Stimulated activated CD4-positive, alpha-beta T cell treated with anti-CD3 and anti-CD28 coated beads, Interleukin-4, amount 100 ng/mL, for 48 hours (primary cell): ENCODE measurements at places on chromosomes 5 and 9.

DNA sequence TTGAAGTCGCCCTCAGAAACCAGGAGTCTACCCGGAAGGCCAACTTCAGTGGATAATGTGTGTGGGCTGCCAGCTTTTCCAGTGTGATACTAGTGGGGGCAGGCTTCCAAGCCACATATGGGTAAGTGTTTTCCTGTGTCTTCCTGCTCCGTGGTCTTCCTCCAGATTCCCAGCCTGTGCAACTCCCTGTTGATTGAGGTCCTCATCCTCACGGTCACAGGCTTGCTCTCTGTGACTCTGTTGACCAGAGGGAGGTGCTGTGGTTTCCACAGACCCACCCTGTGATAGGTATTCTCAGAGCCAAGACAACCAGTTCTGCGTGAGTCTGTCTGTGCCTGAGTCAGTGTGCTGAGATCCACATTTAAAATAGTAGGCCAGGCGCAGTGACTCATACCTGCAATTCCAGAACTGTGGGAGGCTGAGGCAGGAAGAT, 388.0 kb upstream of the IRX2 start:
- DNase-seq: no peak

DNA sequence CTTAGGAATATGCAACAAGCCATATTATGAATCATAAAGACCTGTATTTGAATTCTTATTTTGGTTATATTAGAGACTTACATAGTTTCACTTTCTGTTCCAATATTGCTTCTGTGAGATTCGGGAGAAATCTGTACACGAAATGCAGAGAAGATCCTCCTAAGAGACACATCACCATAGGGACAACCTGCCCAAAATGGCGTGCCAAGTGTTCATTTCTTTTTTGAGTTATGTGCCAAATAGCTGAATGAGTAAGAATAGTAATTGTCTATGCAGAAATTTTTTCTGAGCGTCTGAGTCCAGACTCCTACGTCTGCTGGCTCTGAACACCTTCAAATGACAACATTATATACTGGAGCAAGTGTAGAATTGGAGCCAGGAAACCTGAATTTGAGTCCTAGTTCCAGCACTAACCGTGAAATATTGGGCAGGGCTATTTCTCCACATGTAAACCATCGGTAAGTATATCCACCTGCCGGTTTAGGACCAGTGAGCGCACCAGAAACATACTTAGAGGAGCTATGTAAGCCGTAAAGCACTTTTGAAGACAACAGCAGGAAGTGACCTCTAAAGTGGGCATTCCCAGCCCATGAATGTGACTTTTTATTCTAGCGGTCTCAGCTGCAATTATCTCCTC, 163.9 kb upstream of the DMRT1 start:
- DNase-seq: no peak

DNA sequence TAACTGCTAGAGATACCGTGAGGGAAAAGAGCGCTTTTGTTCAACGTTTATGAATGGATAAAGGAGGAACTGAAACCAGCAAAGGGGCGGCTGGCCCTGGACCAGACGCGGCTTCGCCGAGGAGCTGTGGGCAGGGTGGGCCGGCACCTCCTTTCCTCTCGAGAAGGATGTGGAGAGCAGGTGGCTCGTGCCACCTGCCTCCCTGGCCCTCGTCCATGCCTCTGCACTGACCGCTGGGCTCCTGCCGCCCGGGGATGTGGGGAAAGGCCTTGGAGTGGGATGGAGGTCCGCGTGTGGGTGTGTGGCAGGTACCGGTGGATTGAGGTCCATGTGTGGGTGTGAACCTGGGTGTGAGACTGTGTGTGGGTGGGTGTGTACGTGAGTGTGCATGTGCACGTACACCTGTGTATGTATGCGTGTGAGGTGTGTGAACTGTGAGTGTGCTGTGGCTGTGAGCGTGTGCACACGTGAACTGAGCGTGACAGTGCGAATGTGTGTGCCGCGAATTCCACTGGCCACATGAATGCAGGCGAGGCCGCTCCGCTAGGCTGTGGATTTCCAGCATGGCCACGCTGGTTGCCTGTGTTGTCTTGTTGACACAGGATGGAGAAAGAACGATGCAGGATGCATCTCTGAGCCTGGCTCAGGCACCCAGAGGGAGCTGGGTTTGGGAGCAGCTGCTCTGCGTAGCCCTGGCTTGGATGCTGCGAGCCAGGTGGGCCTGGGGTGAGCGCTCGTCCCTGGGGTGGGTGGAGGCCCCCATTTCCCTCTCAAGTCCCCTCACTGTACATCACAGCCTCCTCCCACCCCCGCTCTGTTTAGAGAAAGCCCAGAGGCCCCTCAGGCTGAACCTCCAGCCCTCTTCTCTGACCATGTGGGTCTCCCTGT, 4.4 kb upstream of the CEP72 start:
- no peak for DNase-seq

GRCh38 chr5:158889007-158889406, 210.7 kb downstream of the EBF1 start:
- no peak for DNase-seq

GRCh38 chr9:85416715-85417114, 325.0 kb downstream of the AGTPBP1 start:
- DNase-seq: no peak

- no peak for DNase-seq
These were observed 356.9 kb downstream of the NFIB start for GRCh38 chr9:13957089-13957488.

DNA sequence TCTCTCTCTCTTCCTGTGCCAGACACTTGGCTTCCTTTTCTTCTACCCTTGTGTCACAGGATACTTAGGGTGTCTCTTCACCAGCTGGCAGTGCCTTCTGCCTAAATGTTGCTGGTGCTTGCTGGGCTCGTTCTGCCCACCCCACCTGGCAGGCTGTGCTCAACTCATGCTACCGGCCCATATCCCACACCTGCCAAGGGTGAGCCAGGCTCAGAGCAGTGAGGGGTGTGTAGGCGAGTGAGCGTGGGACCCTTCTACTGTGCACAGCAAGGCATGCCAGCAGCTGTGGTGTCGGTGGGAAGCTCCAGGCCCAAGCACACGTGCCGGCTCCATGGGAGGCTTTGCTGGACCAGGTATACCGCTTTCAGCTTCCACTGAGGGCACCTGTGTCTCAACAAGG, 1626.7 kb upstream of the ACO1 start:
- DNase-seq: no peak

DNA sequence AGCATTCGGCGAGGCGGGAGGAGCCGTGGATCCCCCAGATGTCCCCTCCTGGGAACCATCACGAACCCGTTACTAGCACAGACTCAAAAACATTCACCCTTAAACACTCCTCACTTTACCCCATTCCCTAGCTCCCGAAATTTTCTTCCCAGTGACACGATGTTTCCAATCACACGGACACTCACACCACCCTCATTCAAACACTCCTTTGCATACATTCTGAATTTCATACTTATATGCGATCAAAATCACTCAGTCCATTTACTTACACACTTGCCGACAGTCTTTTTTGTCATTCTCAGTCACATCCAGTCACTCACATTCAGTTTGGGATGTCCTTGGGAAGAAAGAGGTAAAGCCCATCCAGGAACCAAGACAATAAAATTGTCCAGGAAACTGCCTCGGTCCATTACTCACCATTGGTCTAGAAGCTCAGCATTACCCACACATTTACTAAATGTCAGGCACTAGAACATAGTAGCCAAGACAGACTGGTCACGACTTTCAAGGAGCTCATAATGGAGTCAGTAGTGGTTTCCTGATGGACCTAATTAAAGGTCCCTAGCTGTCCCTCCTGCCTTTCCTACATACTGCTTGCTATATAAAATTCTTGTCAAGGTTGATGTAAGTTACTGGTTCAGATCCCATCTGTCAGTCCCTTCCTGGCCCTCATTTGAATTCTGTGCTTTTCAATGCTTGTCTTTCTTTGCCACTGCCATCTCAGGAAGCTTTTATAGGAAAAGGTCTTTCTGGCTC, 574 bp downstream of the SLC35A4 start:
- DNase-seq: no peak

DNA sequence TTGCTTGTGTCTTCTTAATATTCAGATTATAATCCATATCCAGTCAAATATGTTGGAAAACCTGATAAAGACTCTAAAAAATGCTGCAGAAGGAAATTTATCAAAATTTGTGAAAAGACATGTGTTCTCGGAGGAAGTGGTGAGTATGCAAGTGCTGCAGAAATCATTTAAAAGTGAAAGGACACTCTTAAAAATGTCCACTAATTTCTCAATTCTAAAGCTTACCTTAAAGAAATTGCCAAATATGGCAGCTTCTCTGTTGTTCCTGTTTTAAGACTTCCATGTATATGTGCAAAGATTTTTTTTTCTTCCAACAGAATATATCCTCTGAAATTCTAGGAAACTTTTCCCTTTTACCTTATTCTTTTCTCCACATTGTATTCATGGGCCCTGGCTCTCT, 32.4 kb downstream of the PTCD2 start:
- DNase-seq: no peak

DNA sequence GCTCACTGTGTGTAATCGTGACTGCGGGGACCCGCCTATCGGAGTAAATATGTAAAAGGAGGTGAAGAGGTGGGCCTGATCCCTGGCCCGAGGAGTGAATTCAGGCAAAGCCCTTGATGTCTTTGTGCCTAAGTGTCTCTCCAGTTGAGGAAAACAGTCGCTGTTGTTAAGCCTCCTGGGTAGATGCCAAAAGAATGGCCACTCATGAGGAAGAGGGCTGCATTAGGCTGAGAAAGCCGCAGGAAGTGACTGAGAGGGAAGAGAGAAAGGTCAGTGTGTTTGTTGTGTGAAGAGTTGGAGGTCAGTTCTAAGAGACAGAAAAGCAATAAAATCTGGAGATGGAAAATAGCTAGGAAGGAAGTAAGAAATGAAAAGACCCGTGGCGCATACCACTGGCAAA, 35.8 kb upstream of the PIP5K1B start:
- DNase-seq: no peak

- DNase-seq: no peak
These were observed 2.9 kb upstream of the PAX5 start for GRCh38 chr9:37036776-37037502.

DNA sequence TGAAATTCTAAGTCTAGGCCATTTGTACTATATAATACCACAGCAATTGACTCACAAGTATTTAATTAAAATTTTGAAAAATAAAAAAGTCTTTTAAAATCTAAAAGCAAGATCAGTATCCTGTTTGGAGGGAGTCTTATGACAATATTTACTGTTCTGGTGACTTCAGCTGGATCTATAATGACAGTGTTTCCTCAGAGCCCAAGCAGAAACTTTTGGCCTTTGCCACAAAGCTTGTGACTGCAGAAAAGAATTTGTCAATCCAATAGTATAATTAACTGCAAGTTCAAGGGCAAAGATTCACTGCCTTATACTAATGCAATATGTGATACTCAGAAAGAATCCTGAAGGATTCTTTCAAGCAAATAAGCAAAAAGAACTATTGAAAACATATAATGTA, 49.6 kb upstream of the RAPGEF6 start:
- DNase-seq: no peak

DNA sequence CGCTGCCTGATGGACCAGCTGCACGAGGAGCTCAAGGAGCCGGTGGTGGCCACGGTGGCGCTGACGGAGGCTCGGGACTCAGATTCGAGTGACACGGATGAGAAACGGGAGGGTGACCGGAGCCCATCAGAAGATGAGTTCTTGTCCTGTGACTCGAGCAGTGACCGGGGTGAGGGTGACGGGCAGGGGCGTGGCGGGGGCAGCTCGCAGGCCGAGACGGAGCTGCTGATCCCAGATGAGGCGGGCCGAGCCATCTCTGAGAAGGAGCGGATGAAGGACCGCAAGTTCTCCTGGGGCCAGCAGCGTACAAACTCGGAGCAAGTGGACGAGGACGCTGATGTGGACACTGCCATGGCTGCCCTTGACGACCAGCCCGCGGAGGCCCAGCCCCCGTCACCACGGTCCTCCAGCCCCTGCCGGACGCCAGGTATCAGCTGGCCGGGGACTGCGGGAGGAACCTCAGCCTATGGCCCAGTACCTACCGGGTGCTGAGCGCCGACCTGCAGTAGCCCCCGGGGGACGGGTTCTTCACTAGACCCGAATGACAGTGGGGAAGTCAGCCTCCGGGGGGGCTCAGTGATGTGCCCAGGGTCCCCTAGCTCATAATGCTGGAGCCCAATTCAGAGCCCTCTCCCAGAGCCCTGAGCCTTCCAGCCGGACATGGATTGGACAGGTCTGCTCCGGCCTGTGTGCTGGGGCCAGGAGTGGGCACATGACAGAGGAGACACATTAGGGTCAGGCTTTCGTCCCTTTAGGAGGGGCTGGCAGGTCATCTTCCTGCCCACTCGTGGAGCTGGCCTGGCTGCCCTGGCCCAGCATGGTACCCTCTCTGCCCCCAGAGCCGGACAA, 33.0 kb downstream of the USP20 start:
- DNase-seq: no peak
